ENCODE measurements at places on chromosomes 5 and 9.

DNA sequence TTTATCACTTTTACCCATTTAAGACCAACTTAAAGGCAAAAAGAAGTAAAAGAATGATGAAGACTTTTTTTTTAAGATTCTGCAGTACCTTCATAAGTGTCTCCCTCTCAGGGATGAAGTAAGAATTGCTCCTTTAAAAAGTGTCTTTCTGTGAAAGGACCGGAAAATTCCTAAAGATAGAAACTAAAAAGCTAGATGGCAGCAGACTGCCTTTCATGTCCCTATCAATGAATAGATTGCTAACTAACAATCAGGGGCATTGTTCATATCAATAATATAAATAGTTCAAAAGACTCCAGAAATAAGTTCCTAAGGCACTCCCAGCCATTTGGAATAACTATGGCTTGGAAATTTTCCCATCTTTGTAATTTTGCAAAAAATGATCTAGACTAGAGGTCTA lies 558.0 kb downstream of the PDE4D start:
- DNase-seq = no peak

GRCh38 chr5:127930311-127930710 lies 153.3 kb upstream of the SLC12A2 start:
- DNase-seq = no peak

- no peak for DNase-seq
Observed at GRCh38 chr9:31983895-31984294, 400.5 kb upstream of the ACO1 start.

- no peak for DNase-seq
Observed at GRCh38 chr9:136289651-136290507, 14.0 kb downstream of the CCDC187 start.

DNA sequence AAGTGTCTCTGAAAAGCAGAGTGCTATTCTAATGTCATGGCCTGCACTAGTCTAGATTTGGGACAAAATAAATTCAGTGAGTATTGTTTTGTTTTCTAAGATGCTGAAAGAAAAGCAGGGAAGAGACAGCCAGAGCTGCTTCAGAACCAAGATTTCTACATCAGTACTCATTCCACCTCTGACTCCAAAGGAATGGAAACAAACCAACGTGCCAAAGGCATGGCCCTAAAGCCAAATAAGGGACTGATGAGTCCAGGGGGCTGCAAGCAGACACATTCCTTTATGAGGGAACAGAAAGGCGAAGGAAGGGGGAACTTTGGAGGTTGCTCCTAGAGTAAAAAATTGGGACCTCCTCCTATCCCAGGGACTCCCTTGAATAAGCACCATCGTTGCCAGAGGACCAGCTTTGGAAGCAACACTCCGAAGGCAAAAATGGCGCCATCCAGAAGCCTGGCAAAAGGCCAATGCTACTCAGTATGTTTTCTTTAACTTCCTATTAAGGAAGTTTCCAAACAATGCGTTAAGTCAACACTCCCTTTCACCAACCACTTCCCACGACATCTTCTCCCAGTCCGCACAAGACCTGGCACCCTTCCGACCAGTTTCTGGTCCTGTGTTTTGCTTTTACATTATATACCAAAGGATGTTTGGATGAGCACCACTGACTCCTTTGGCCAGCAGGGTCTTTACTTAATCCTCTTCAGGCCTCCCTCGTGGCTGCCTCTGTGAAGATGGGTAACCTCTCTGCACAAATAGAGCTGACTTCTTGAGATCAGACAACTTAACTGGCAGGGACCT lies 31.6 kb downstream of the ADAM19 start:
- no peak for DNase-seq

GRCh38 chr9:129487658-129488483 lies 133.0 kb downstream of the C9orf50 start:
- DNase-seq = no peak

GRCh38 chr5:120502531-120502930 lies 38.4 kb downstream of the PRR16 start:
- no peak for DNase-seq

DNA sequence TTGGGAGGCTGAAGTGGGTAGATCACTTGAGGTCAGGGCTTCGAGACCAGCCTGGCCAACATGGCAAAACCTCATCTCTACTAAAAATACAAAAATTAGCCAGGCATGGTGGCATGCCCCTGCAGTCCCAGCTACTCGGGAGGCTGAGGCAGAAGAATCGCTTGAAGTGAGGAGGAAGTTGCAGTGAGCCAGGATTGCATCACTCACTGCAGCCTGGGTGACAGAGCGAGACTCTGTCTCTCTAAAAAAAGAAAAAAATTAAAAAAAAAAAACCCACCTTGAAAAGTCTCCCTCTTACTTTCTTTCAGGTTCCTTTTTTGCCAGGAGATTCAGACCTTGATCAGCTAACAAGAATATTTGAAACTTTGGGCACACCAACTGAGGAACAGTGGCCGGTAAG lies 34.2 kb downstream of the CDK7 start:
- DNase-seq = no peak

DNA sequence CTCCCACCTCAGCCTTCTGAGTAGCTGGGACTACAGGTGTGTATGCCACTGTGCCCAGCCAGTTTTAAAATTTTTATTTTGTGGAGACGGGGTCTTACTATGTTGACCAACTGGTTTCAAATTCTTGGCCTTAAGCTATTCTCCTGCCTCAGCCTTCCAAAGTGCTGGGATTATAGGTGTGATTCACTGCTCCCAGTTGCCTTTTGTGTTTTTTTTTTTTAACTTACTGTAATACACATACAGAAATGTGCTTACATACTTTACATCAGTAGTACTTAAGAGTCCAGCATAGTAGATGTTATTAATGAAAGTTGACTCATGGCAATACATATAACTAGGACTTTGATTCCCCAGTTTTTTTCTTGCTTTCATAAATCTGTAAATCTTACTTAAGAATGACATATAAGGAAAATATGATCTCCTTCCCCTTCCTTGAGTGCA lies 4.7 kb downstream of the MAN2A1 start:
- no peak for DNase-seq

- DNase-seq = no peak
Observed at GRCh38 chr9:2781336-2781735, 62.6 kb downstream of the PUM3 start.

DNA sequence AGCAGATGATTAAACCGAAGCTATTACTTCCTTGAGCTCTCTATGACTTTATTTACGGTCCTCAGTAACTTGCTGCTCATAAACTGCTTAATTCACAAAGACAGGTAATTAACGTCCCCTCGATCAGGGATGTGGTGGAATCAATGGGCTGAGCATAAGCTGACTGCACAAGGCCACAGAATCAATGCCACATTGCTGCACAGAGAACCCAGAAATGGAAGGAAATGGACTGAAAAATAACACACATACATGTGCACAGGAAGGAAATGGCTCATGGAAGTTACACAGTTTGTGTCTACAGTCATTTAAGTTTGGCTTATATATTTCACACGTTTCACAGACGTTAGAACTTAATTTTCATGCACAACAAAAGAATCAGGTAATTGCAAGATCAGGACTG lies 118.3 kb upstream of the KLF9 start:
- no peak for DNase-seq

DNA sequence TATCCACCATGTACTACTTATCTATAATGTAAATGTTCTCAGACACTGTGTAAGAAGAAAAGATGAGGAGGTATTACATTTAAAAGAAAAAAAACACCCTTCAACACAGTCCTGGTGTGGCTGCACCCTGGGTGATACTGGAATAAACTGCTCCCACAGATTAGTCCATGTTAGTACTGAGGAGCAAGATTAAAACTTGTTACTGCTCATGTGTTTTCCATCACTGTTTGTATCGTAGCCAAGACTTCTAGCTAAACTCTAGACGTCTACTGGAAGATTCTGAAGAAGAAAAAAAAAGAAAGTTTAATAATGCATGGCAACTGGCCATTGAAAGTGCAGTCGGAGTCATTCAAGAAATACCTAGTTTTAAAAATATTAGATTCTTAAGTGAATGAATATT lies at the start of gene ASPN:
ASPN (minus strand) TSS at position 178 of the 400 bp plus-strand sequence.
- no peak for DNase-seq

GRCh38 chr9:94995048-94995693 lies 268.7 kb downstream of the AOPEP start:
- no peak for DNase-seq

Data from NCI-H526 (cell line).